Sciatic nerve (tissue), 2 donors: ENCODE measurements at places on chromosomes 16 and 17. TPM values are rescaled to one million over a fixed set of nuclear protein-coding genes. Genes with fewer than 3 reads are reported as not detected.

DNA sequence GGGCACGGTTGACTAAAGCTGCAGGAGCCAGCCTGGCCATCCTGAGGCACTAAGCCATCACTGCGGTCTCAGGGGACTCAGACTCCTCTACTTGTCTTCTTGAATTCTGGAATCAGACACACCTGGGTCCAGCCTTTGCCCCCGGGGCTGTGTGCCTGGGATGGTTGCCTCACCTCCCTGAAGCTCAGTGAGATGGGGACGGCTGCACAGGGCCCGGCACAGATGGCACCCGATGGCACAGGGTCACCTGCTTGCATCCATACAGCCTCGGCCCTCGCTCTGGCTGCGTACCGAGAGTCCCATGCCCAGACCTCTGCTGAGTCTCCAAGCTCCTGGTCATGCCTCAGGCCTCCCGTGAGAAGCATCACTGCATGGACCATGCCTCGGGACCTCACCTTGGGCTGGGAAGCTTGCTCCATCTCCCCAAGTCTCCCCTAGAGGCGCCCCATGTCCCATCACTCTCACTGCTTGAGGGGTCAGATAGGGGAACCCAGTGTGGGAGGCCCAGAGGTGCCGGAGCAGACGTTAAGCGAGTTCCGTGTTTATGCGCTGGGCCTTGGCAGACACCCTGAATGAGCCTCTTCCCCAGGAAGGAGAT, 316.3 kb downstream of the SEC14L1 start:
- no peak for DNase-seq

DNA sequence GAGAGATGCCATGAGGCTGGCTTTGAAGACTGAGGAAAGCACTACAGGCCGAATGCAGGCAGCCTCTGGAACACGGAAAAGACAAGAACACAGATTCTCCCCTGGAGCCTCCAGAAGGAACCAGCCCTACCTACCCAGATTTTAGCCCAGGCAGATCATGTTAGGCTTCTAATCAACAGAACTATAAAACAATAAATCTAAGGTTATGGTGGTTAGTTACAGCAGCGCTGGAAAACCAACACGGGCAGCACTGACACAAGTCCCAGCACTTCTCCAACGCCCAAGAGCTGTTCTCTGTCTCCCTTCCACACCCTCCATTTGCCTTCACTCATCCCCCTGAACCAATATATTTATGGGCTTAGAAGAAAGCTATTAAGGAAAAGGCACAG, 7.5 kb downstream of the ANKRD11 start:
- no peak for DNase-seq

- DNase-seq, result no peak
Observed at GRCh38 chr17:80839511-80839941, 152.1 kb upstream of the CHMP6 start.

DNA sequence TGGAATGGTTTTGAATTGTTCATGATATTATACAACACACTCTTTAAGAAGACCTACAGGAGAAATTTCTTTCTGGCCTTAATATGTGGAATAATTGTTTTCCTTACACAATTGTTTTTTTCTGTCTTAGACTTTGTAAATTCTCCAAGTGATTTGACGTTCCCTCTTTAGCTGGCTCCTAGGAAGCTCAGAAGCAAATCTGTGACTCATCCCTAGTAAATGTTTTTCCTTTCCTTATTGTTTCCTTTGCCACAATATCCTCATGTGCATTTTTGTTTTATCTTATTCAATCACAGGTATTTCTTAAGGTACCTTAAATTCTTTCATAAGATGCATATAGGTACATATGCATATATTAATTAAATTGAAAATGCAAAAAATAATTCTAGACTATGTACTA, 13.5 kb downstream of the KIAA0753 start:
- DNase-seq, result no peak

DNA sequence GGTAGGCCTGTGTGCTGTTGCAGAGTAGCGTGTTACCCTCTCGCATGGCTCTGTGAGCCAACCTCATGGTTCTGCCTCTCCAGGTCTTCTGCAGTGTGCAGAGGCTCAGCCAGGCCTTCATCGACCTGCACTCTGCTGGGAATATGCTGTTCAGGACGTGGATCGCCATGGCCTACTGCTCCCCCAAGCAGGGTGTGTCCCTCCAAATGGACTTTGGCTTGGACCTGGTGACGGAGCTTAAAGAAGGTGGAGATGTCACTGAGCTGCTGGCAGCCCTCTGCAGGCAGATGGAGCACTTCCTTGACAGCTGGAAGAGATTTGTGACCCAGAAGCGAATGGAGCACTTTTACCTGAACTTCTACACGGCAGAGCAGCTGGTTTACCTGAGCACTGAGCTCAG, 75.8 kb upstream of the ENDOV start:
- DNase-seq, result no peak

DNA sequence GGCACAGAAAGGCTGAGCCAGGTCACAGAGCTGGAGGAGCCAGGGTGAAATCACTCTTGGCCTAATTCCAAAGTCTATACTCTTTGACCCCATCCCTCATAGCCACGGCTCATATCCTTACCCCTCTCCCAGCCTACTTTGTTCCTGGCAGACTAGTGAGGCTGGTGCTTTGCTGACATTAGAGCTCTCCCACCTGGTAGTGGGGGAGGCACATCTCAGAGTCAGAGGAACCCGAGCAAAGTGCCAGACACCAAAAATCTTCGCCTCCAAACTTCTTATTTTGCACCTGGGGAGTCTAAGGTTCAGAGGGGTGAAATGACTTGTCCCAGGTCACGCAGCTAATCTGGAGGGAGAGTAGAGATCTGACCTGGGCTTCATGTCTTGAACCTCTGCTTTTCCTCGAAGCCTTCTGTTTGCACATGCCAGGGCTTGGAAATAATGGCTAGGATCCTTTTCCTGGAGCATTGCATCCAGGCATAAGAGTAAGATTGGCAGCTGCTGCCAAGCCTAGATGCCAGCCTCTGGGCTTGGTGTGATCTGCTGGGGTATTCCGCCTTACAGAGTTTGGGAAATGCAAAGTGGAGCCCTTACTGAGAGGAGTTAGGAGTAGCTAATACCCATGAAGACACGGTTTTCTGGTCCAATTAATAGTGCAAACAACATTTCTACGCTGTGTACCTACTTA, 126.9 kb downstream of the SPACA3 start:
- DNase-seq, result no peak

DNA sequence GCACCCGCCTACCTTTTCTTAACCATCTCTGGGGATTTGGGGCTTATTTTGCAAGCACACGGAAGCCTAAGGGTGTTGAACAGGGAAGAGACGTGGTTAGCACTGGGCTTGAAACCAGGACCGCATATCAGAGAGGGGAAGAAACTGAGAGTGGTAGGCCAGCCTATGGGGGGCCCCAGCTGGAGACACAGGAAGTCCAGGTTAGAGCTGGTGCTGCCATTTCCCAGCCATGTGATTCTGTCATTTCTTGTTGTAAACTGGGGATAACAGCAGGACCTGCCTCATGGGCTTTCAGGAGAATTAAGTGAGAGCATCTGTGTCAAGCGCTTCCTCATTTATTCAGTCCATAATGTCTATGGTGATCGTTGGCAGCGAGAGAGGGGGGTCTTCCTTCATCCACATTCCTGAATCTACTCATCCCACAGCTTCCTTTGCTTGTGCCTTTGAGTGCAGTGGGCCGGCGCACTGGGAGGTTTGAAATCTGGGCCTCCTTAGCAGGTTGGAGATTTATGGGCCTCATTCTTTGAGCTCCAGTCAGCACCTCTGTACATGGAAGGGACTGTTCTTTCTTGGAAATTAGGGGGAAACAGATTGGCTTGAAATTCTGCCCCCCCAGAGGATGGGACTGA, 20.1 kb downstream of the NKD1 start:
- DNase-seq, result no peak

DNA sequence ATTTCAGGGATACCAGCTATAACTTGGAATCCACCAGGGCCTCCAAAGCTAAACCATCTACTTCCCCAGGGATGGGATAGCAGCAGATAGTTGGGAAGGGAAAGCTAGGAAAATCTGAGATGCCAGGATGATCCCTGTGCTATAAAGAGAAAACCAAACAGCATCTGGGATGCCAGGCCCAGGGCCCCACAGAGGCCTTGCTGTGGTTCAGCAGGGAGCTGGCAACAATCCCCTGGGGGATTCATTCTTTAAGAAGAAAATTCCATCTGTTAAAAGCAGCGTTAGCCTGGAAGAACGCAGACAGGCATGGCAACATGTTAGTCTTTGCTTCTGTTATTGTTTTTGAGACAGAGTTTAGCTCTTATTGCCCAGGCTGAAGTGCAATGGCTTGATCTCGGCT, 16.6 kb downstream of the MYO18A start:
- DNase-seq, result no peak

- no peak for DNase-seq
Observed at GRCh38 chr17:75244133-75244866, 17.1 kb downstream of the GGA3 start.

- DNase-seq, result peak; percentile 47
Observed at GRCh38 chr17:49521471-49522356, 26.6 kb downstream of the NGFR start.

DNA sequence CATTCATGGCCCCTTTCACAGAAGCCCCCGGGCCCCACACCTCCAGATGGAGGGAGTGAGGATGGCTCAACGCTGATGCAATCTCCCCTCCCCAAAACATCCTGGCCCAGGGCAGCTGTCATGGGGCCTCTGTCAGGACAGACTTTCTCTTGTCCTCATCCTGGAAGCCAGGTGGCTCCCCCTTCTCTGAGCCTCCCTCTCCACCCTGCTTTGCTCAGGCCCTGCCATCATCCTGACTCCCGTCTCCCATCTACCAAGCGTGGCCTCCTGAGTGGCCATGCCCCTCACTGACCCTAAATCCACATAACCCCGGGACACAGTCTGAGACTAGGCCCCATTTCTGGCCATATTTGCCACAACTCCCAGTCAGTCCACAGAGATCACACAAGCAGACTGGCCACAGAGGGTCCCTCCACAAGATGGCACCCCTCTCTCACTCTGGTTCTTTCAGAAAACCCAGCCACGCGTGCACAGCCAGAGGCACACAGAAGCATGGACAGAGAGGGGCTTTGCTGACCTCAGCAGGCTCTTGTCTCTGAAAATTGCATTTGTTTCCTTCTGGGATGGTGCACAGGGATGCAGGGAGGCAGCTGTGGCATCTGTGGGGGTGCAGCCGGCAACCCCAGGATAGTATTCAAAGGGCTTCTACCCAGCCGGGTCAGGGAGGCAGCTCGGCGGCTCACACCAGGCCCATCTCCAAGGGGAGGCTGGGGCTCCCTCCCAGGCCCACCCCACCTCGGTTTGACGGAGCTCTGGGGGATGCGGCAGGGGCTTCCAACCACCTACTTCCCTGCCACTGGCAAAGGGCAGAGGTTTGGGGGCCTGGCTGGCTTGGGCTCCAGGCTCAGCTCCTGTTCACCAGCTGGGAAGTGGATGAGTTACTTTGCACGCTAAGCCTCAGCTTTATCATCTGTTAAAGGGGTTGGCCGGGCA, 16.9 kb downstream of the DOC2B start:
- no peak for DNase-seq

DNA sequence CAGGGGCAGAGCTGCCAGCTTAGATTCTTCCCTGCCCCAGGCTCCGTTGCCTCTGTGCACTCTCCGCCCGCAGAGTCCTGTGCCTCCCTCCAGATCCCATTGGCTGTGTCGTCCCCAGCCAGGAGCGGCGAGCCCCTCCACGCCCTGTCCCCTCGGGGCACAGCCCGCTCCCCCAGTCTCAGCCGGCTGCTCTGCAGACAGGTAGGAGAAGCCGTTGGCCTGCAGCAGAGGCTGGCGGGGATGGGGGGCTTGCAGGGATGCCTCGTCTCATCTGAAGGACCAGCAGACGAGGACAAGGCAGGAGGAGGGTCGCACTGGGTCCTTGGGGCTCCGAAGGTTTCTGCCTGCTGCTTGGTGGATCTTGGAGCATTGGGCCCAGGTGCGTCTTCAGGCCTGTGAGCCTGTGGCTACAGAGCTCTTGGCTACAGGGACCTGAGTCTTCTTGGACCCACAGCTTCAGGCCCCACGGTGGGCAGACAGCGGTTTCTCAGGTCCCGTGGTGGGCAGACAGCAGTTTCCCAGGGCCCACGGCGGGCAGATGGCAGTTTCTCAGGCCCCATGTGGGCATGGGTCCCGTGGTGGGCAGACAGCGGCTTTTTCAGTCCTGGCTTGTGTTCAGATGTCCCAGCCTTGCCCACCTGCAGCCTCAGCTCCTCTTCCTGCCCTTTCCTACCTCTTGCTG, 6.0 kb downstream of the TPSG1 start:
- DNase-seq, result no peak

DNA sequence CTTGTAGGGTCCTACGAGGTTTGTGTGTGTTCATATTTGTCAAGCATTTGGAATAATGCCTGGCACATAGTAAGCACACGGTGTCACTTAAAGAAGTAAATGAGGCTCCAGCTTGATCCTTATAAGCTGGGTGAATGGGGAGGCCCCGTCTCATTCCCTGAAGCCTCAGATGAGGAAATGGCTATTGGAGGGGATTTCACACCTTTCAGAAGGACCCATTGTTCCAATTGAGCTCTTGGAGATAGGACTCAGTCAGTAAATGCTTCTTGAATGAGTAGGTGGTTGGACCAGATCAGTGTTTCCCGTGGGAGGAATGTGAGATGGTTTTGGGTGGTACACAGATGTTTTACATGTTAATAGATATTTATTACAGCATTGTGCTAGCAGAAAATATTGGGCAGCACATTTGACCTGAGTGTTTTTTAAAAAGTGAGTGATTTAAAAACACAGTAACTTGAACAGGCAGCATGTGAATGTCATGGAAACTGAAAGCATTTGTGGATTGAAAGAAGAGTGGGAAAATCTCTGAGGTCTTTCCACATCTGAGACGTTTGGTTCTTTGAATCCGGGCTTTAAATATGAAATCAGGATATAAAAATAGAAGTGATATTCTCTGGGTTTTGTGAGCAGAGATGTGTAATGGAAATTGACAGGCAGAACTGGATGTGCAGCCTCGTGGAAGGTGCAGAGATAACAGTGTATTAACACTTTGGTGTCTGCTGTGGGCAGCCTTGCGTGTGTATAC, 36.4 kb upstream of the ARHGAP17 start:
- no peak for DNase-seq

- no peak for DNase-seq
Observed at GRCh38 chr17:35668802-35669201, 62.6 kb upstream of the RASL10B start.

DNA sequence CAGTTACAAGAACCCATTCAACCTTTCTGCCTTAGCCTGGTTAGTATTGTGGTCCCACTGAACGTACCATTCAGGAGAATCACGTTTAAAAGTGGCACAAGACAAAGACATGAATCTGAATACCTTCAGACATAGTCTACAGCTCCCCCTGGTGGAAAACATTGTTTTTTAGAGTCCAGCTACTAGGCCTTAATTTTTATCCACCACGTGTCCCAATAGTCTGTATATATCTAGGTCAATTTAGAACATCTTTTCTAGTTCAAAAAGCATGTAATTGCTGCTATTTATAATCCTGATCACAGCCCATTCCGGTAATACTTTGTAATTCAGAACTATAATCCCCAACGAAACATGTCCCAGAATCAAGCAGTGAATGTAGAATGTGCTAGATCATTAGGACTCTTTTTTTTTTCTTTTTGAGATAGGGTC, 13.7 kb upstream of the GUCY2D start:
- peak; percentile 39 for DNase-seq

- no peak for DNase-seq
Observed at GRCh38 chr17:74922694-74923537, at the start of gene USH1G. TSS of gene USH1G (minus strand) at chr17:74923255. CDS start at chr17:74923073, 182 bp downstream.

The RHBDL3 gene
- total RNA-seq, result 1.1 TPM

The CHP2 gene
- 22.6 TPM for total RNA-seq

The GAS2L2 gene
- 0.13 TPM for total RNA-seq

The FMNL1 gene
- 39.6 TPM for total RNA-seq

The CDRT4 gene
- total RNA-seq, result 14.7 TPM
